ENCODE measurements at places on chromosomes 1 and 21.
A peak's percentile ranks its signal among the peaks of the same experiment; 100 is the strongest.

DNA sequence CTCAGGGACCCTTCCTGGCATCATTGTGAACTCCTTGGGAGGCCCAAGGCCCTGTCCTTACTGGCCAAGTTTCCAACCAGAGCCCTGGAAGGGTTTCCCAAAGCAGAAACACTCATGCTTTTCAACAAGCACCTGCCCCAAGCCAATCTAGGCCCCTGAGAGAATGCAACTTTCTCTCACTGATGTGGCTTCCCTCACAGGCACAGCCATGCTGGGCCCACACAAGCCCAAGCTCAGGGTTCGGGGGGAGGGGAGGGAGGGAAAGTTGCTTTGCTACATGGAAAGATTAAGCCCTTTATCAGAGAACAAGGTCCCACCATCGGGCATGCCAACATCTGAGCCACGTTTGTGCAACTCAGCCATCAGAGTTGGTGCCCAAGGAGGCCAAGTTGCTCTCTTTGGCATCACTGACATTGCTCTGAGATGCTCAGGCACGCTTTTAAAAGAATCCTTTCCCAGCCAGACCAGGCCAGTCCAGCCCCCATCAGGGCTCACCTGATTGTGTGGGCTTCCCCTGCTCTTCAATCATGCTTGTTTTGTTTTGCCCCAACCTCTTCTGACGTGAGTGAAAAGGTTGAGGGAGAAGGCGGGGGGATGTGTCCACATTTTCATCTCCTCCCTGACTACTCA is 43.5 kb downstream of the RIMS3 start:
- no peak for DNase-seq

DNA sequence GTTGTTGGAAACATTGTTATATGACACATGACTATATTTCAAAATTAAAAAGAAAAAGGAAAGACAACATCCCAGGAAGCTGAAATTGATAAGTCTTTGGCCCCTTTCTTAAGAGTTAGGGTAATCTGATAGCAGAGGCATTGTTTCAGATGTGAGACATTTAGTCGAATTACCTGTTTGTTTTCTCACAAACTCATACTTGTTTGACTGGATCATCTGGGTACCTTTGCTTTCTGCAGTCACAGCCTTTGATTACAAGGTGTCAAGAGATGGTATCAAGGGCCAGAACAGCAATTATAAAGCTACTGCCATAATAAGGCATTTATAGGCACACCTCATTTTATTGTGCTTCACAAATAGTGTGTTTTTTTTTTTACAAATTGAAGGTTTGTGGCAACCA is 136.3 kb downstream of the DUSP10 start:
- DNase-seq = no peak

- DNase-seq = no peak
Measured at GRCh38 chr1:31751822-31752241, 12.3 kb downstream of the ADGRB2 start.

- DNase-seq = no peak
Measured at GRCh38 chr1:35725596-35725995, 6.9 kb upstream of the C1orf216 start.

DNA sequence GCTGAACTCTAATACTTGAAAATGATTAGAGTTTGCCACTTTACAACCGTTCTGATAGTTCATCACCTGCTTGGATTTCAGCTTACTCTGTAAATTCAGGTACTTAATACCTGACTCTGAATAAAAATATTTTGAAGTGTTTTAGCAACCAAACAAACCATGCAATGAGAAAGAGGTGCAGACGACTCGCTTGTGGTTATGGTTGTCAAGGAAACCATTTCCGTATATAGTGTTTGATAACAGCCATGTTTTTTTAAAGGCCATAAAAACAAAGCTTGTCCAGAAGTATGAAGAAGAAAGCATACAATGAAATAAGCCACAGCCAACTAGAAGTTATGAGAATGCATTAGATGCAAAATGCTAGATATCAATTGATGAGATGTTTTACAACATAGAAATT is 167.2 kb upstream of the HMCN1 start:
- DNase-seq = peak; percentile 64

DNA sequence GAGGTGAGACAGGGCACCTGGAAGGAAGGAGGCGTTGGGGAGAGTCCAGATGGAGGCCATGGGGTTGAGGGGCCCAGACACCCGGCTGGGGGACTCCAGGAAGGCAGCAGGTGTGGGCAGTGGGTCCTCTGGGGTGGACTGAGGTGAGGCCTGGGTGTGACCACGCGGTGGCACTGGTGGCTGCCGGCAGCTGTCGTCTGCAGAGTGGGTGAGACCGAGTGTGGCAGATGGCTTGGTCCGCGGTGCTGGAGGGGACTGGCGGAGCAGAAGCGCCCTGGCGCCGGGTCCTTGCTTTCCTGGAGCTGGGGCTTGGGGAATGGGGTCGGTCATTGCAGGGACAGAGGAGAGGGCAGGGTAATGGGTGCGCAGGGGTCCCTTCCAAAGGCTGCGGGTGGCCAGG is 12.5 kb downstream of the AGRN start:
- DNase-seq = no peak

DNA sequence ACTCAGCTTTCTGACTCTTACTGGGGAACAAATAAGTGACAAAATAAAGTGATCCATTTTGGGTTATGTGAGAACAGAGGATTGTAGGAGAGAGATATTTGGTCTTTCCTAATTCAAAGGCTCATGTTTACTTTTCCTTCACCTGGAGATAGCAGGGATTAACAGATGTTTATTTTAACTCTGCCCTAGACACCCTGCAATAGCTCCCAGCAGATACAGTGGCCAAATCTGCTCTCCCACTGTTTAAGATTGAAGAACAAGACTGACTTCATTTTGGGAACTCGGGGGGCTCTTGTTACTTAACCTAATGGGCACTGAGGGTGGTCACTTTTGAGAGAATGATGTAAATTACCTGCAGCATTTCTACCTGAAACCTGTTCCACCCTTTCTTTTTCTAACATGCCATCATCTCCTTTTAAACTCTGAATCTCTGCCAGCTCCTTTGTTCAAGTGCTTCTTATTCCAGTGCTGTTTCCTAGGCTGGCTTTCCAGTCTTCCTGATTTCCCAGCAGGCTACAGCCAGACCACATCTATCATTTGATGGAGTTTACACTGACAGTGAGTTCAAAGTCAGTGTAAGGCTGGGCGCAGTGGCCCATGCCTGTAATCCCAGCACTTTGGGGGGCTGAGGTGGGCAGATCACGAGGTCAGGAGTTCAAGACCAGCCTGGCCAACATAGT is 90.0 kb downstream of the SELENOF start:
- no peak for DNase-seq

DNA sequence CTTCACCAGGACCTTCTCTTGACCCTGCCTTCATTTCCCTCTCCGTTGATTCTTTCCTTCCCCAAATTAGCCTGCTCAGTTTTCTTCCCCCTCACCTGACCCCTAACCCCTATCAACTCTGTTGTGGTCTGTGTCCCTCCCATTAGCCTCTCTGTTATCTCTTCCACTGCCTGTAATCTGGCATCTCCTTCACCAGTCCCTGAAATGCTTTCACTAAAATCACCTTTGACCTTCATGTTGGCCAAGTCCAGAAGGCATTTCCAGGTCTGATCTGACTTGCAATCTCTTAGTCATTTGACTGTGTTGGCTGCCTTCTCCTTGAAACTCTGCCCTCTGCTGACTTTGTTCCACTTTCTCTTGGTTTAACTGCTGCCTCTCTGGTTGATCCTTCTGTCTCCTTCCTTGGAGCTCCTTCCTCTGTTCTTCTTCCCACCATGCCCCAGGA is 28.2 kb downstream of the ATP8B2 start:
- DNase-seq = peak; percentile 19

DNA sequence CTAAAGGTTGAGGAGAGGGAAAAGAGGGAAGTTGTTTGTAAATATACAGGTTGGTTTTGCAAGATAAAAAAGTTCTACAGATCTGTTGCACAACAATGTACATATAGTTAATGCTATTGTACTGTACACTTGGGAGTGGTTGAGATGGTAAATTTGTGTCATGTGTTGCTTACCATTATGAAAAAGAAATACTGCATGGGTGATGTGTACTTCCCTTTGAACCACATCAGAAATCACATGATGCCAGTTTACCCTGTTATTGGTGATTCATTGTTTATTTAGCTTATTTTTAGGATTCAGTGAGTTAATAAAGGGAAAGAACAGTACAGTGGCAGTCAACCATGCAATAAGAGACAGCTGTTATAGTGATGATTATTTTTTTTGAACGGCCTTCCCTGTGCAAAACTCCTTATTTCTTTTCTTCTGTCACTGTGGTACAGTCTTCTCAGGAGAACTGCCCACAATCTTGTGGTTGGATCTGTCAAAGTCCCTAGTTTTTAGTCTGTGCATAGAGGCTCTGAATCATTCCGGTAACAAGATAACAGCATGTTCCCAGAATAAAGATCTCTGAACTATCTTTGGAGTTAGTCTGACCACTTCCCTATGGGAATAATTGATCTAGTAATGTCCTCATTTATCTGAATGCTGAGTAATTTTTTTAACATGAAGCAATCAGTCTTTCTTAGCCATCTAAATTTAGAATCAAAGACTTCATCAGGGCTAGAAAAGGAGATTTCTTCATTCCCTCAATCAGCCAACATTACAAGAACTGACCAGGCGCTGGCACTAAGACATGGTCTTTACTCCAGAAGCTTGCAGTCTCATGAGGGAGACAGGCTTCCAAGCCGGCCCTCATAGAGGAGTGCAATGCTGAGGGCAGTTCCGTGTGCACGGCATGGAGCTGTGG is 84.2 kb downstream of the SH3GLB1 start:
- peak; percentile 9 for DNase-seq

- no peak for DNase-seq
Measured at GRCh38 chr1:229368347-229368746, 25.5 kb upstream of the CCSAP start.

DNA sequence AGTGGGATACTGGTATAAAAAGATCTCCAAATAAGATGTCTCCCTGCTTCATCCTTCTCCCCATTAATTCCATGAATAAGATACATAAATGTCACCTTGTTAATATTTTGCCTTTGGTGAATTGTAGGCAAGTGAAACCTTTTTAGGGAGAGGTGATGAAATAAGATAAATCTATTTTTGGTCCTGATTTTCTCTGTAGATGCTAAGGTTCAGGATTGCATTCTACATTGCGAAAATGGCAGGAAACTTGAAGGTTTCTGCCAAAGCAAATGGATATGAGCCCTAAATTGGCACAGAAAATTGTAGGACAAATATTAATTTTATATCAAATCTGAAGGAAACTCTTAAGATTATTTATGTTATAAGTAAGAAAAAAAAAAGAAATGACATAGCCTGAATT is 107.1 kb downstream of the PLPPR4 start:
- no peak for DNase-seq

- no peak for DNase-seq
Measured at GRCh38 chr1:236280438-236281197, 1.1 kb downstream of the ERO1B start.

DNA sequence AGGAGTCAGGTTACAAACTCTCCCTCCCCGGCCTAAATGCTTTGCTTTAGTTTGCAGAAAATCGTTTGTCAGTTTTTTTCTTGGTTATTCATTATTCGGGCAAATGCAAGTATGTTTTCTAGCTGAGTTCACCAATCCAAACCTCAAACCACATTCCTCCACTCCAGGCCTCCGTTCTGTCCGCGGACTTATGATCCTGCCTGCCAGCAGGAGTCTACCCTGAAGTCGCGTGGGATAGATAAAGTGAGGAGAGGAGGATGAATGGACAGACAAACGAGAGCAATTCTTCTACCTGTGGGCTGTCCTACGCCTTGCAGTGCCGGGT is 1.3 kb downstream of the ADAMTS1 start:
- no peak for DNase-seq

- peak; percentile 20 for DNase-seq
Measured at GRCh38 chr1:146032631-146033219, 11.2 kb upstream of the HJV start.

DNA sequence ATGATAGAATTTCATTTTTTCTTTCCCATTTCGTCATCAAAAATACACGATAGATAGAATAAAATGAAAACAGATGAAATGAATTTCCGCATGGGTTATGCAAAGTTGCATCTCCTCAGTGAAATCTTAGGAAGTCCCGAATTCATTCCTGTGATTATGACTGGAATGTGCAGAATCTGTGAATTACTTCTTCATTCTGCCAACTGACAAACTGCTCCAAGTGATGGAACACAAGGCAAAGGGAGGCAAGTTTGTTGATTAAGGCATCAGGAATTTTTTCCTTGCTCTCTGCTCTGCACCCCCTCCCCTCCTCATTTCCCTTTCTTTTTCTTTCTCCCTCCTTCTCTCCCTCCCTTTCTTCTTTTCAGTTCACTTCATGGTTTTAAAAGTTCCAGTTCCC is 37.0 kb upstream of the ADGRL4 start:
- DNase-seq = no peak

DNA sequence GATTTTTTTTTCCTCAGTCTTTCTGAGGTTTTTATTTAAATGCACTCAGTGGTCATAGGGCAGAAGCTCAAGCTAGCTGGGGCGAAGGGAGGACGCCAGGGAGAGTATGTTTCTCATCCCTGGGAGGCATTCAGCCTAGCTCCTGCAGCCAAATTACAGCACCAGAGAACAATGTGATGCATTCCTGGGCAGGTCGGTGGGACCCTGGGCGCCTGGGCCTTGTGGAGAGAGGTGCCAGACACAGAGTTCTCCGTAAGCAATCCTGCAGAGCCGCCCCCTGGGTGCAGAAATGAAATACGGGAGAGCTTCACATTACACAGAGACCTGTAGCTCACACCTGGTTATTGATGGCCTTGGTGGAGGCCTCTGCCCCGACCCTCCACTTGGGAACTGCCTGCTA is 15.5 kb downstream of the WNT2B start:
- no peak for DNase-seq

GRCh38 chr1:36913016-36913415 is 121.3 kb downstream of the GRIK3 start:
- no peak for DNase-seq

DNA sequence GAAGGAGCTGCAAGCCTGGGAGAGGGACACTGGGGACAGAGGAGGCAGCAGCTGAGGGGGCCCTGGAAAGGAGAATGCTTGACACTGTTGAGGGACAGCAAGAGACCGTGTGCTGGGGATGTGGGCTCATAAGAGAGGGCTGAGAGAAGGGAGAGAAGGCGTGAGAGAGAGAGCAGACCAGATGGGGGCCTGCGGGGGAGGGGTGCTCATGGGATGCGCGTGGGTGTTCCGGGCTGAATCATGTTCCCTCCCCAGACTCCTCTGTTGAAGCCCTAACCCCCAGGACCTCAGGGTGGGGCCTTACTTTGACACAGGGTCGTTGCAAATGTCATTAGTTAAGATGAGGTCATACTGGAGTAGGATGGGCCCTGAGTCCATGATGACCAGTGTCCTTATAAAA is 40.8 kb downstream of the NTPCR start:
- no peak for DNase-seq

All from GF-D8 (cell line).